Epithelial cell of prostate (primary cell): ENCODE measurements at places on chromosomes 1 and 21.
A peak's percentile ranks its signal among the peaks of the same experiment; 100 is the strongest.

- DNase-seq: peak; percentile 93
Observed at GRCh38 chr1:82388679-82389078, 587.9 kb downstream of the ADGRL2 start.

DNA sequence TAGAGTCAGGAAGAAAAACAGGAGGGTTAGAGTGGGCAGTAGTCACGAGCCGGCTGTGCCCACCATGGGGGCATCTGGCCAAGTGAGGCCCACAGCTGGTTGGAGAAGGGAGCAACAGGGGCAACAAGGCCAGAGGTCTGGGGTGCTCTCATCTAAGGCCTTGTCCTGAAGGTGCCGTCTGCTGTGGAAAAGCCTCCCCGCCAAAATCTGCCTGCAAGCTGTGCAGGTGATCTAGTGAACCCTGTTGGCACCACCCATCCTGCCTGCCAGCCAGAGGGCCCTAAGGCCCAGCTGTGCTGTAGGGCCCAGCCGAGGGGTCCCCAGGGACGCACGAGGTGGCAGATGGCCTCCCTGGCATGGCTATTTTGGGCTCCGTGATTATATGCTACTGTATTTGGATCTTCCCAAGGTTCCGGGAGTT lies 51.3 kb downstream of the LGR6 start:
- DNase-seq: no peak

- no peak for DNase-seq
Observed at GRCh38 chr1:234708700-234709395, 98.9 kb upstream of the IRF2BP2 start.

DNA sequence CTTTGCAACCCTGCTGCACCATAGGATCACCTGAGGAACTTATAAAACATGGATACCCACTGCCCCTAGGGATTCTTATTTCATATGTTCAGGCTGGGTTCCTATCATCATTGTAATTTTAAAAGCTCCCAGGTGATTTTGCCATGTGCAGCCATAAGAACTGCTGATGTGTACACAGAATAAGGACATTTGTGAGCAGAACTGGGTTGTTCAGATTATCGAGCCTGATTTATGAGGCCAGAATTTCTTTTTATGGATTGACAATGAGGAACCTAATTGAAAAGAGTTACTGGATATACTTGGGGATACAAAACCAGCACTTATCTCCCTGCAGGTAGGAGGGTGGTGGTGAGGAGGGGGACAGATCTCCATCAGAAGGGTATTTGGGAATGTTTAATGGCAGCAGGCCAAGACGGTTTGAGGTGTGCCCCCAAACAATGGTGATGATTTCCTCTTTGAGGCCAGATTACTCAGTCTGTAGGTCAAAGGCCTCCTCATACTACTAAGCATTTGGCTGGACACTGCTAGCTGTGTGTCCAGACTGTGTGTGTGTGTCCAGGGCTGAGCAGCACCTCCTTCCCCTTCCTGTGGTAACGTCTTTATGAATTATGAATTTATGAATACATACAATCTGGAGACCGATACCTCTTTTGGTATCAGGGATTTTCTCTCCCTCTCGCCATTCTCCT lies 18.9 kb downstream of the NOS1AP start:
- DNase-seq: no peak

- DNase-seq: no peak
Observed at GRCh38 chr1:233608988-233609387, 4.9 kb upstream of the KCNK1 start.

GRCh38 chr1:6861075-6861724 lies 75.9 kb downstream of the CAMTA1 start:
- no peak for DNase-seq

- no peak for DNase-seq
Observed at GRCh38 chr1:17419626-17420328, 19.7 kb downstream of the RCC2 start.

GRCh38 chr21:32978331-32979270 lies 47.1 kb upstream of the OLIG2 start:
- no peak for DNase-seq

DNA sequence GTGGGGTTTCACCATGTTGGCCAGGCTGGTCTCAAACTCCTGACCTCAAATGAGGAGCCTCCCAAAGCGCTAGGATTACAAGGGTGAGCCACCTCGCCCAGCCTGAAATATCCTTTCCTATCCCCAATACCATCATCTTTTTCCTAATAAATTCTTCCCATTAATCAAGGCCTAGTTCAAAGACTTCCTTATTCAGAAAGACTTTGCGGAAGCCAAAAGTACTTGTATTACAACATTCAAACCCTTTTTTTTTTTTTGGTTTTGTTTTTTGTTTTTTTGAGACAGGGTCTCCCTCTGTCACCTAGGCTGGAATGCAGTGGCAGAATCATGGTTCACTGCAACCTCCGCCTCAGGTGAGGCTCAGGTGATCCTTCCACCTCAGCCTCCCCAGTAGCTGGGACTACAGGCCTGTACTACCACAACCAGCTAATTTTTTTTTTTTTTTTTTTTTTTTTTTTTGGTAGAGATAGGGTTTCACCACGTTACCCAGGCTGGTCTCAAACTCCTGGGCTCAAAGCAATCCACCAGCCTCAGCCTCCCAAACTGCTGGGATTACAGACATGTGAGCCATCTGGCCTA lies 7.6 kb downstream of the SLC19A2 start:
- DNase-seq: no peak

DNA sequence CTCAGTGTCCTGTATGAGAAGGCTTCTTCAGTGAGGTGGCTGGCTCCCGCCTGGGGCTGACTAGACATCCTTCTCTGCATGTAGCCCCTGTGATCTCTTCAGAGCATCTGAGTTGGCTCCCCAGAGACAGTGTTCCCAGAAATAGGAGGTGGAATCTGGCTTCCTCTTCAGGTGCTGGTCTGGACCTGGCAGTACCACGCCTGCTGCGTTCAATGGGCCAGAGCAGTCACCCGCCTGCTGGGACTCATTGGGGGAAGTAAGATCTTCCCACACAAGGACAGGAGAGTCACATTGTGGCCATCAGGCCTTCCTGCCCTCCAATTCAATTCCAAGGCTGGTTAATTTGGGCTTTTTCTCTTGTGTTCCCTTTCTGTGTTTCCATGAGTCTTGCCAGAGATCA lies 51.0 kb downstream of the ADARB1 start:
- no peak for DNase-seq

DNA sequence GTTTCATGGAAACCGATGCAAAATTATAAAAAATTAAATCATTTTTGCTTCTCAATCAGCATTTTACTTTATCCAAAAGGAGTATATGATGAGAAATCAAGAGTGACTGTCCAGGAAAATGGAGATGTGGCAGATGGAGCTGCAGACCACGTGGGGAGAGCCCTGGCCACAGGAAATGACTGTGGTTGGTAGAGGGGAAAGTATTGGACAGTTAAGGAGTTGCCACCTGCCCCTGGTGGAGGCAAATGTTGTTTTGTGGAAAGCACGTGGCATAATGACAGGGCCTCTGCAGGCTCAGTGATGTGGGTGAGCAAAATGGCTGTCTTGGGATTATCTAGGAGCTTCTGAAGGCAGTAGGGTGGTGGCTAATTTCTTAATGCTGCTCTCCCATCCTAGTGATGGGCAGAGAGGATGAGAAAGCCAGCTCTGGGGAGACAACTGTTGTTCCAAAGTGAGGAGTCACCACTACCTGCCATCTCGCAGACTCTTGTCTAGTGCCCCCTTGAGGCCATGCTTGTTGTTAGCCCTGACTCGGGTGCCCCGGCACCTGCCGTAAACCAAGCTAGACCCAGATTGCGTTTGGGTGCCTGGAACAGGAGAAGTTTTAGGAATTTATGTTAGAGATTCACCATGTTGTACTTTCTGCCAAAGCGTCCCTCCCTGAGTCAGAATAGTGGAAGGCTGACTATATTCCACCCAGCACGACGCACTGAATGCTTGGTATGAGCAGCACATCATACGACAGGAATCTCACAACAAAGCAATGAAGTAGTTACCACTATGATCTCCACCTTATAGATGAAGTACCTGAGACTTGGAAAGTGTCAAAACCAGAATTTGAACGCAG lies 144.0 kb downstream of the ROR1 start:
- DNase-seq: no peak

DNA sequence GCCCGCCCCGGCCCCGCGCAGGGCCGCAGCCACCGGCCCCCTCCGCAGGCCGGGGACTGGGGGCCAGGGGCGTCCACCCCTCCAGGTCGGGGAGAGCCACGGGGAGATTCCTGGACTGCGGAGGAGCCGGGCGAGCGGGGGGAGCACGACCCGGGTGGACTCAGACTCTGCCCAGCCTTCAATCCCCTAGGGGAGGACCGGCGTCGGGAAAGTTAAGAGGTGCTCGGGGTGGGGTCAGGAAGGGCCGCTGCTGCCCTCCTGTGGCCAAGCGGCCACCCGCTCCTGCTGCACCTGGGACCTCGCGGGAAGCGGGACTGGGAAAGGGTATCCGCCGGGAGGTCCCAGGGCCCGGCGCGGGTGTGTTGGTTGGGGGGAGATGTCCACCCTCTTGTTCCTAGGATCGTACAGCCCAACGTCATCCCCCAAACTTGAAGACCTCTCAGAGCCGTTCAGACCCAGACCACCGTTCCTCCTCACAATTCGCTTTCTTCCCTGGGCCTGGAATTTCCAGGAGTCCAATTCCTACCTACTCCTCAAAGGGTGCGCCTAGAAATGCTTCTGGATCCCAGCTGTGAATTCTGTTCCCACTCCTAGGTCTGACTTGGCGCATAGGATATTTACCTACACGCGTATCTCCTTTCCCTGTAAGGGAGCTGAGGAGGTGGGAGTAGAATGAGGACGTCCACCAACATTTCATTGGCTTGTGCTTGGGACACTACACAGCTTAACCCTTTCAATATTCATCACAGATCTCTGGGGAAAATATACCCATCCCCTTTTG lies 484 bp upstream of the RHOC start:
- DNase-seq: peak; percentile 46

GRCh38 chr1:237244778-237245177 lies 202.8 kb downstream of the RYR2 start:
- DNase-seq: no peak

GRCh38 chr21:29832217-29832616 lies 107.6 kb downstream of the GRIK1 start:
- DNase-seq: no peak

DNA sequence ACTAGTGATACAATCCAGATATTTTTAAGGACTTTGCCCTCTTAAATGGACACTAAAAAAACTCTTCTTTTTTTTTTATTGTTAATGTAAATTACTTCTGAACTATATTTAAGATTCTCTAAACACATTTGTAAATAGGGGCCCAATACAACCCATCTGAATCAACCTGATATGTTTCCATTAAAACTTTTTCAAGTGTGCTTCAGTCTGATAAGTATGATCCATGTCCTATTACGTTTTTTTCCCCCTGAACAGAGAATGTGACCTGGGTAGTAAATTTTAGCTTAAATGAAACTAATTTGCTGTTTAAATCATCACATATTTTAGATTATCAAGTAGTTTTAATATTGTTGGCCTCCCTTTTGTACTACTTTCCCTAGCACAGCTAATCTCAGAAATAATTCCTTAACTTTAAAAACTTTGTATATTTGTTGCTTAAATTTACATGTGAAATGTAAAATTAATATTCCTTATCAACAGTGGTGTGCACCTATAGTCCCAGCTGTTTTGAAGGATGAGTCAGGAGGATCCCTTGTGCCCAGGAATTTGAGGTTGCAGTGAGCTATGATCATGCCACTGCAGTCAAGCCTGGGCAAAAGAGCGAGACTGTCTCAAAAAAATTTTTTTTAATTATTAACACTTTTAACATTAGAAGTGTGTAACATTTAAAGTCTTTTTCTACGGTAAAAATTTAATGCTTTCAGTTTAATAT lies 3.0 kb upstream of the PKN2 start:
- DNase-seq: no peak

DNA sequence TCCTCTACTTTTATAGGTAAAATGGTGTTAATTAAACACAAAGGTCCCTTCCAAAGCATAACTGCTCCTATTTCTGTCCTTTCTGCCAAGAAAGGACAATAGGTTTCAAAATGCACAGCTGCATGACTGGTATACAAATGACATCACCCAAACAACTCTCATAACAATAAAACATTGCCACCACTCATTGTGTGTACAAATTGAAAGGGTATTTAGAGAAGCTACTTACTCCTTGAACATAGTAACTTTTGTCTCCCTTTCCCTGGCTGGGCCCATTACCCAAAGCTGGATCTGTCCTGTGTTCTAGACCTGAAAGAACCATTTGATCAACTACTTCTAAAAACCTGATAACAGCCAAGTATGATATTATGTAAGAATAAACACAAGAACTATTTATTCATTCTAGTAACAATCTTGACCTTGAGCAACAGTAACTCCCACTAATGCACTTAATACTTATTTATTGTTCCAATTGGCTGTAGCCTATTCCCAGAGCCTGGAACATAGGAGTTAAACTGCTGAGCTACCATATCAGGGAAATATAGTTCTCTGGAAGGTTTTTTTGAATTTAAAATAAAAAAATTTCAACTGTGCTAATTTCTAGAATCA lies 38.2 kb downstream of the TTLL7 start:
- DNase-seq: no peak

DNA sequence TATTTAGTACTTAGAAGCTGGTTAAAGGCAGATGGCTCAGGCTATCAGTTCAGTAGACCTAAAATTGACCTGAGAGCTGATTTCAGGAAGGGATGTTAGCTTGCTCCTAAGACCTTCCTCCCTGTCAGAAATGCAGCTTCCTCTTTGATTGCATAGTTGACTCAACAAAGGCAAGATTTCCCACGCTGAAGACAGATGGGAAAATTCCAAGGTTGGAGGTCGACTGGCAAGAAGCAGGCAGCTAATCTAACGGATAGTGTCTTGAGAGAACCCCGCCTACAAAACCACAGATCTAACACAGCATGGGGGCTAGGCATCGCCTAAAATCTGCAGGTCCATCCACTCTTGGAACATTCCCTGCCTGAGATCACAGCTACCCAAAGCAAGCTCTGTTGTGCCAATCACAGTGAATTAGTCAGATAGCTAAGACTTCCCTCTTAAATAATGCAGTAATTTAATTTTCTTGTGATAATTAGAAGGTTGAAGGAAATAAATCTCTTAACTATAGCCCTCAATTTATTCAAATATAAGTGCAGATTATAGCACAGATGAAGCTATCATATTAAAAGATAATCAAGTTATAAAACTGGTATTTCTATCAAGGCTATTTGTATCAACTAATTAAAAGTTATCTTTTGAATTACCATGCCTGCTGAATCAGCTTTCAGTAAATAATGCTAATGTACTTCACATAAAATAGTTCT lies 357.8 kb upstream of the SGIP1 start:
- DNase-seq: no peak

DNA sequence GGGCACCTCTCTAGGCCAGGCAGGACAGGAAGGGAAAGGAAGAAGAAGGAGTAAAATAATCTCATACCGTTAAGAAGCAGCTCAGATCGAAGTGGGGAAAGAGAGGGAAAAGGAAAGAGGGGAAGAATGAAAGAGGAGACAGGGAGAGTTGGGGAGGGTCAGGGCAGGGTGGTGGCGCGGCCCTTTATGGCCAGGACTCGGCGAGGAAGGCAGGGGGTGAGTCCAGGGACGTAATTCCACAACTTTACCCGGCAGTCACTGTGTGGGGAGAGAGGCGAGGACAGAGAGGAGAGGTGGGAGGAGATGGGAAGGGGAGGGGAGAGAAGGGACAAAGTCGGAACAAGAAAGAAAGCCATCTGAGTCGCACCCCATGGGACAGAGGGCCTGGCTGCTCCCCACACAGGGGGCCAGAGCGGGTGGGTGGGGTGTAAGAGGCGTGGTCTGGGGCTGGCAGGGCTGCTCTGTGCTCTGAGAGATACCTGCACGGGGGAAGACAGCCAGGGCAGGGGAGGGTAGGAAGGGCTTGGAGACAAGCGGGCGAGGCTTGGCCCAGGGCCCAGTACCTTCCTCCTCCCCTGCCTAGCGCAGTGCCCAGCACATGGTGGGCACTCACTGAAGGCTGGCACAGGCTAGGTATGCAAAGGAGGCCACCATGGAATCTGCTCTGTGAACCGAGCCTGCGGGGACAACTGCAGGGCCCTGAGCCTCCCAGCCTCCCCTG lies 49.4 kb downstream of the KIF21B start:
- no peak for DNase-seq
